Stimulated activated CD8-positive, alpha-beta memory T cell treated with anti-CD3 and anti-CD28 coated beads, Interleukin-15, amount 100 ng/mL, for 48 hours (primary cell): ENCODE measurements at places on chromosomes 12 and 14.

DNA sequence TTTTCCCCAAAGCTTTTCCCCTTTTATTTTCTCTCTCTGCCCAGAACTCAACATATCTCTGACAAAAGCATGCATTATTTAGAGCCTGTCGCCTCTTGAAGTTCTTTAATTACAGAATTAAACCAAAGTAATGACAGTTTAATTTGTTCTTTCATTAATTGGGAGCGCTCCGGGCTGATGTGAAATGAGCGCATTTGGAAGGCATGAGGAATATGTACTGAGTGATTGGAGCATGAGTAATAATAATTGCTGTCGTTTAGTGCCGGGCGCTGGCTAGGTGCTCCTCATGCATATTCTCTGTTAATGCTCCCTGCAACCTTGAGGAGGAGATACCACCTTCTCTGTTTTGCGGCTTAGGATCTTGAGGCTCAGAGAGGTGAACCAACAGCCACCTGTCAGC is 120.5 kb downstream of the SLC25A47 start:
- DNase-seq: no peak

GRCh38 chr12:50538182-50538581 is 33.4 kb downstream of the DIP2B start:
- DNase-seq: no peak

- no peak for DNase-seq
Measured at GRCh38 chr14:75025082-75025481, 22.4 kb downstream of the EIF2B2 start.

GRCh38 chr14:72996916-72997315 is 30.0 kb downstream of the ZFYVE1 start:
- no peak for DNase-seq

DNA sequence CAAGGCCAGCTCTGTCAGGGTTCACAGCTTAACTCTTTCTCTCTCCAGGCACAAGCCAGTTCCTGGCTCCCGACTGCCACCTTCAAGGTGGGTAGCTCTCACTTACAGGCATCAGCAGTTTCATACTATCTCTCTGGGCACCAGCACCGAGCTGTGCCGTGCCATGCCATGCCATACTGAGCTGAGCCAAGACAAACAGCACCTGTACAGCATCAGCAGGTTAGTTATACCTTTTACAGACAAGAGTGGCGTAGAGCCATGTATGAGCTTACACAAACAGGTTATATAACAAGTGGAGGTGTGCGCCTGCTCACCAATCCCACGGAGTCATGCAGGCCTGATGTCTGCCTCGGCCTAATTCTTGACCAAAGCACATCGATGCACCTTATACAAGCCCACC is 1098.7 kb downstream of the AACS start:
- DNase-seq: no peak
